ENCODE measurements at places on chromosomes 12 and 14. TPM values are rescaled to one million over a fixed set of nuclear protein-coding genes. Genes with fewer than 3 reads are reported as not detected.

FAM90A1 gene
- not detected for total RNA-seq

BCAT1 gene
- total RNA-seq = 10.5 TPM

DHRS1 gene
- total RNA-seq = 13.1 TPM

RILPL1 gene
- 9.9 TPM for total RNA-seq

FIGNL2 gene
- 0.25 TPM for total RNA-seq

KCNA1 gene
- not detected for total RNA-seq

CAPRIN2 gene
- total RNA-seq = 33.3 TPM

CHFR gene
- total RNA-seq = 24.4 TPM

SYT1 gene
- 5.2 TPM for total RNA-seq

GMPR2 gene
- total RNA-seq = 55.3 TPM

TAS2R42 gene
- not detected for total RNA-seq

CMAS gene
- total RNA-seq = 49.8 TPM

GNB3 gene
- total RNA-seq = 1.9 TPM

PDE3A gene
- total RNA-seq = 2.6 TPM

CKB gene
- total RNA-seq = 130 TPM

SNRNP35 gene
- total RNA-seq = 17.7 TPM

WSCD2 gene
- total RNA-seq = not detected

CLEC4D gene
- total RNA-seq = not detected

RNFT2 gene
- total RNA-seq = 2.1 TPM

ZNF10 gene
- total RNA-seq = 1.6 TPM

CLEC1B gene
- not detected for total RNA-seq

CFAP251 gene
- total RNA-seq = 1.5 TPM

MYO1H gene
- not detected for total RNA-seq

CLECL1 gene
- total RNA-seq = not detected

NR1H4 gene
- total RNA-seq = not detected

NCAPD2 gene
- 58.4 TPM for total RNA-seq

SLC17A8 gene
- total RNA-seq = not detected

RND1 gene
- total RNA-seq = 4.3 TPM

KRT74 gene
- total RNA-seq = not detected
